ENCODE measurements at places on chromosomes 4 and X.

- DNase-seq = no peak
These were observed 97.6 kb upstream of the ARSJ start for GRCh38 chr4:114076899-114077570.

DNA sequence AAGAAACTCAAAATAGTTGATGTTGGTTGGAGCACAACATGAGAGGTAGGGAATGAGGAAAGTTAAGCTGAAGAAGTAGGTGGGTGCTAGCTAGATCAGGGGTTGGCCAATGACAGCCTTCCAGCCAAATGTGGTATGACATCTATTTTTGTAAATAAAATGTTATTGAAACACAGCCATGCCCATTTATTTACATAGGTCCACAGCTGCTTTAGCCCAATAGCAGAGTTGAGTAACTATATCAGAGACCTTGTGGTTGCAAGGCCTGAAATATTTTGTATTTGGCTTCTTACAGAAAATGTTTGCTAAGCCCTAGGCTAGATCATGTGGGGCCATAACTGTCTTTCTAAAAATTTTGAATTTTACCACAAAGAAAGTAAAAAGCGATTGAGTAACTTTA is 234.9 kb upstream of the CTSO start:
- DNase-seq = no peak

- DNase-seq = no peak
These were observed 1859.6 kb downstream of the C4orf33 start for GRCh38 chr4:130955520-130955919.

GRCh38 chr4:93086356-93086755 is 742.2 kb upstream of the ATOH1 start:
- DNase-seq = no peak

GRCh38 chr4:186294160-186294559 is 28.2 kb downstream of the F11 start:
- DNase-seq = no peak

DNA sequence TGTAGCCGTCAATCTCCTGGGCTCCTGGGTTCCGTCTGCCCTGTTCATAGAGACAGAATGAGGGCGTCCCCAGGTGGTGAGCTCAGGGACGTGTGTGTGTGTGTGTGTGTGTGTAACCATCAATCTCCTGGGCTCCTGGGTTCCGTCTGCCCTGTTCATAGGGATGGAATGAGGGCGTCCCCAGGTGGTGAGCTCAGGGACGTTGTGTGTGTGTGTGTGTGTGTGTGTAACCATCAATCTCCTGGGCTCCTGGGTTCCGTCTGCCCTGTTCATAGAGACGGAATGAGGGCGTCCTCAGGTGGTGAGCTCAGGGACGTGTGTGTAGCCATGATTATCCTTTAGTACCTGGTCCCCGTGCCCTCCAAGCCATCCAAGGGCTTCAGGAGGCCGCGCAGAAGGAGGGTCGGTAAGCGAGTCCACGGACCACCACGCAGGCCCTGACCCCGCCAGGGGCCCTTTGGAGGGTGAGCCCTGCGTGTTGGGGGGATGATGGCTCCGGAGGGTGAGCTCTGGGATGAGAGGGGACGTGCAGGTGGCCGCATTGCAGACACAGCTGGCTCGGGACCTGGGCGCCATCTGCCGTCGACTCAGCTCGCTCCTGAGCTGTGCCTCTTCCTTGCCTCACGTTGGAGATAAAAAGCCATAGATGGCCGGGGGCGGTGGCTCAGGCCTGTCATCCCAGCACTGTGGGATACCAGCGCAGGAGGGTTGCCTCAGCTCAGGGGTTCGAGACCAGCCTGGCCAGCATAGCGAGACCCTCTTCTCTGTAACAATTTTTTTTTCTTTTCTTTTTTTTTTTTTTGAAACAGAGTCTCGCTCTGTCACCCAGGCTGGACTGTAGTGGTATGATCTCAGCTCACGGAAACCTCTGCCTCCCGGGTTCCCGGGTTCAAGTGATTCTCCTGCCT is 5.4 kb upstream of the GTPBP6 start:
- peak; percentile 40 for DNase-seq

GRCh38 chrX:24085101-24085500 is 30.3 kb downstream of the EIF2S3 start:
- no peak for DNase-seq

DNA sequence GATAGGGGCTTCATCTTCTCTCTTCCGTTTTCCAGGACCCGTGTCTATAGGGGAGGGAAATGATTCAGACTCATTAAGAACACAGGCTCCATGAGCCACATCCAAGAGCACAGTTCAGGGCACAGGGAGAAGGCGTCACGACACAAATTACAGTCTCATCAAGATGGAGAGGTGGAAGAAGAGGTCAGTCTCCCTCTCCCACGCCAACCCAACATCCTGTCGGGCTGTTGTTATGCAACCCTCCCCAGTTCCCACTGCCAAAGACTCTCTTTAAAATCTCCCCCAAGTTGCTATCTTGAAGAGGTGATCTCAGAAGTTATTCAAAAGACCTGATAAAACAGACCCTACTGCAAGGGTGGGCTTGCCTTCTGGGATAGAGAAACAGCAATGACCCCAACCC is 12.6 kb downstream of the ZMYM3 start:
- DNase-seq = no peak

DNA sequence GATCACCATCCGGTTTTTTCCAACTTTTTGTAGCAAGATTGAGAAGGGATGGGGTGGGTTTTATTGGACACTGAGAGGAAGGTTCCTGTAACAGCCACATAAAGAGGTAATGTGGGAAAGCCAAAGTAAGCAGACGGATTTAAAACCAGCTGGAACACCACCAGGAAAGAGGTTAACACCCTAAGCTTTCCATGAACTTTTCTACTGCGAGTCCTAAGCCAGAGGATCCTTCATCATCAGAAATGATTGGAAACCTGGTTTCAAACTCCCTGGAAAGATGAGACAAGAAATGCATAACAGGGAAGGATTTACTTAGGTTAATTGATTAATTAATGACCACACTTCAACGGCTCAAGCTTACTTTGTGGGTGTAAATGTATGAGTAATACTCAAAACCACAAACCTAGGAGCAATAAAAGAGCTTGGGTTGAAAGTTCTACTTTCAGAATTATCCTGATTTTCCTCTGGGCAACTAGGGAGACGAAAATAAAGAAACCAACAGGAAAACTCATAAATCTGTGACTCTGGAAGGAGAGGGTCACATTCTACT is 91.5 kb downstream of the COX18 start:
- DNase-seq = no peak

- DNase-seq = no peak
These were observed 214.1 kb downstream of the BCOR start for GRCh38 chrX:39883666-39884065.

- DNase-seq = peak; percentile 90
These were observed at the start of gene HUWE1 for GRCh38 chrX:53686151-53686885. Gene HUWE1 (minus strand): TSS chrX:53686719. CDS start chrX:53654107, 32,612 bp downstream.

DNA sequence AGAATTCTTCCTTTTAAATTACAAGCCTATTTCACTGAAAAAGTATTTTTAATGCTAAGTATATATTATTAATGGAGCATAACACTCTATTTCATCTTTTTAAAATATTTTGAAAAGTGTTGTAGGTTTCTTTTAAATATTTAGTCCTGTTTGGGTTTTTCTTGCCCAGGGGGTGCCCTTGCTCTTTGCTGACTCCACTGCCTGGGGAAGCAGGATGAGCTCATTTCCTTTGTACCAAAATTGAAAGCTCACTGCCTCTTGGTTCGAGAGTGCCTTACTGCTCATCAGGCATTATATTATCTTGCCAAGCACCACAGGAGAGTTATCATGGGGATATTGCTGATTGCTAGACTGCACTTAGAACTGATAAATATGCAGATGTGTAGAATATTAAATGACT is 819.2 kb downstream of the PCDH18 start:
- DNase-seq = peak; percentile 36

DNA sequence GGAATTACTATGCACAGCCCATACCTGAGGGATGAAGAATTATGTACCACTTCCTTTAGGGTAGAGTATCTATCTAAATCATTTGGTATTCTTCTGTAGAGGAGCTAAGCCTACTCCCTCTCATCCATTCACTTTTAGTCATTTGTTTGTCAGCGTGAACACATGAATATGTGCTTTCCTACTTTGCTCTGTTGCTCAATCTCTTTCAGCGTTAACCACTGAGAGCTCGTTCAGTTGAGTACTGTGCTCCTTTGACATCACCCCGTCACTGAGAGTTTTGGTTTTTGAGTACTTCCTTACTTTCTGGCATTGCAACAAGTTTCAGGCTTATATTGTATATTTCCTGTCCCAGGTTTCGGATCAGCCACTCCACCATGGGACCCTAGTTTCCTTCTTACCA is 700.6 kb downstream of the NLGN4X start:
- DNase-seq = no peak

DNA sequence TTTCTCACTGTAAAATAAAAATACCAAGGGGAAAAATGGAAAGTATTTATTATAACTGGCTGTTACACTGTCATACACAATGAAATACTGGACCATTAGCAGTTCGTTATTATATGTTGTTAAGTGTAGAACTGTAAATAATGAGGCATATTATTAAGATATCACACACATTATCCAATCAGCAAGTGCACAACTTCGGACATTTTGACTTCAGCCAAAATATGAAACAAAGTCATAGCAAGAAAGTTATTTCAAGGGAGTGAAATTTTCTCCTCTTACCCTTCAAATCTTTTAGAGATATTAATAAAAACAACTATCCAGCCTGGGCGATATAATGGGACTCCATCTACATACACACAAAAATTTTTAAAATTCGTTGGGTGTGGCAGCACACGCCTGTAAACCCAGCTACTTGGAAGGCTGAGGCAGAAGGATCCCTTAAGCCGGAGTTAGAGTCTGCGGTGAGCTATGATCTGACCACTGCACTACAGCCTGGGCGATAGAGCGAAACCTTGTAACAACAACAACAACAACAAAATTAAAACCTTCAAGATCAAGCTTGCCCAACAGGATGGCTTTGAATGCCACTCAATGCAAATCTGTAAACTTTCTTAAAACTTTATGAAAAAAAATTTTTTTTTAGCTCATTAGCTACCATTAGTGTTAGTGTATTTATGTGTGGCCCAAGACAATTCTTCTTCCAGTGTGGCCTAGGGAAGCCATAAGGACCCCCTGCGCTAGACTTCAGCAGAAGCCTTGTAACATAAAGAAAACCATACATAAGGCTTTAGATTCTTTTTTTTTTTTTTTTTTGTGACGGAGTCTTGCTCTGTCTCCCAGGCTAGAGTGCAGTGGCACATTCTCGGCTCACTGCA is 1.3 kb upstream of the CISD2 start:
- peak; percentile 14 for DNase-seq

- DNase-seq = no peak
These were observed 1.5 kb downstream of the SLC26A1 start for GRCh38 chr4:991451-992296.

DNA sequence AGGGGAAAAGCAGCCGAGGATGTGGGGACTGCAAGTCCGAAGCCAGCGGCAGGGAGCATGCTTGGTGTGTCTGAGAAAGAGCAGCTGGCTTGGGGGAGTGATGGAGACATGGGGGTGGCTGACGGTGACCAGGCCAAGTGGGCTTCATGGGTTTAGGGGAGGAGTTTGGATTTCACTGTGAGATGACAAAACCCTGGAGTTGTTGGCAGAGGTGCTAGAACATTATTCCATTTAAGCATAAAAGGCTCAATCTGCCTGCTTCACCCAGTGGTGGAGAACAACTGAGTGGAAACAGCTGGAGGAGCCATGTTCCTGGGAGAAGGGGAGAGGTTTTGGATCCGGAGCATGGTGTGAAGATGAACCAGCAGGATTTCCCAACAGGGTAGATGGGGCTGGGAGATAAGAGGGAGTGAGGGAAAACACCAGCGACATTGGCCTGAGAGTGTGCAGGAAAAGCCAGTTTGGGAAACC is 318.0 kb upstream of the TAPT1 start:
- no peak for DNase-seq

GRCh38 chr4:39936565-39937418 is 40.9 kb downstream of the PDS5A start:
- DNase-seq = no peak

DNA sequence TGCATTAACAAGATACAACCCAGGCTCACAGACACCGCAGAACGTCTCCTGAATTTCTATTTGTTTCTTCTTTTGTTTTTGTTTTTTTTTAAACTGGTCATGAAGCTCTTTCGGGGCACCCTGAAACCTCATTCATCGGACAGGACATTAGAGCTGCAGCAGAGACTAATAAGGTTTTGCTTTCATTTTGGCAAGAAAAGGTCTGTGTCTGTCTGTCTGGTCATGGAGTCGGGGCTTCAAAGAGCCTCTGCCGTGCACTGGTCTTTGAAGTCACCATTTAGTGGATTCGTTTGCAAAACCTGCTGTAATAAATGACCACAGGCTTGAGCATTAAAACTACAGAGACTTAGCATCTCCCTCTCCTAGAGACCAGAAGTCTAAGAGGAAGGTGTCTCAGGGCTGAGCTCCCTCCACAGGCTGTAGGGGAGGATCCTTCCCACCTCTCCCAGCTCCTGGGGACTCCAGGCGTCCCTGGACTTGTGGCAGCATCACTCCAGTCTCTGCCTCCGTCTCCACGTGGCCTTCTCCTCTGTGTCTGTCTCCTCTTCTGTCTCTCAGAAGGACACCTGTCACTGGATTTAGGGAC is 247.5 kb downstream of the CRLF2 start:
- no peak for DNase-seq

GRCh38 chr4:35684755-35685154 is 559.6 kb downstream of the ARAP2 start:
- no peak for DNase-seq

DNA sequence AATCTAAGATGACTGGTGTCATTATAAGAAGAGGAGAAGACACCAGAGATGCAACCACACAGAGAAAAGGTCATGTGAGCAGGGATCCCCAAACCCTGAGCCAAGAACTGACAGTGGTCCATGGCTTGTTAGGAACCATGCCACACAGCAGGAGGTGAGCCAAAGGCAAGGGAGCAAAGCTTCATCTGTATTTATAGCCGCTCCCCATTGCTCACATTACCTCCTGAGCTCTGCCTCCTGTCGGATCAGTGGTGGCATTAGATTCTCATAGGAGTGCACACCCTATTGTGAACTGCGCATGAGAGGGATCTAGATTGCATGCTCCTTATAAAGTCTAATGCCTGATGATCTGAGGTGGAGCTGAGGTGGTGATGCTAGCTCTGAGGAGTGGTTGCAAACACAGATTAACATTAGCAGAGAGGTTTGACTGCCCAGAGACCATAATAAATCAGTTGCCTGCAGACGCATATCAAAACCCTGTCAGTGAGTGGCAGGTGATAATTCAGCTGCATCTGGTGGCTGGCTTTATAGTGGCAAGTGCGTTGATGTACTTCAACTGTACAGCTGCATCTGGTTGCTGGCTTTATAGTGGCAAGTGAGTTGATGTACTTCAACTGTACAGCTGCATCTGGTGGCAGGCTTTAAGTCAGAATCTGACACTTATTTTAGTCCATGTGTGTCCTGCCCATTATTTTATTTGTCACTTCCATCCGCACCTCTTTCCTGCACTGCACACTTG is 19.8 kb upstream of the CXCL2 start:
- peak; percentile 28 for DNase-seq

GRCh38 chr4:99028187-99028586 is 32.7 kb downstream of the METAP1 start:
- DNase-seq = no peak

- DNase-seq = no peak
These were observed 24.2 kb downstream of the SULT1E1 start for GRCh38 chr4:69835766-69836165.

- no peak for DNase-seq
These were observed 30.9 kb downstream of the PDLIM3 start for GRCh38 chr4:185504098-185505047.

- DNase-seq = no peak
These were observed 65.0 kb downstream of the INPP4B start for GRCh38 chr4:142781114-142781513.
